Posterior cingulate gyrus (tissue), 11 donors: ENCODE measurements at places on chromosomes 2 and 18.

DNA sequence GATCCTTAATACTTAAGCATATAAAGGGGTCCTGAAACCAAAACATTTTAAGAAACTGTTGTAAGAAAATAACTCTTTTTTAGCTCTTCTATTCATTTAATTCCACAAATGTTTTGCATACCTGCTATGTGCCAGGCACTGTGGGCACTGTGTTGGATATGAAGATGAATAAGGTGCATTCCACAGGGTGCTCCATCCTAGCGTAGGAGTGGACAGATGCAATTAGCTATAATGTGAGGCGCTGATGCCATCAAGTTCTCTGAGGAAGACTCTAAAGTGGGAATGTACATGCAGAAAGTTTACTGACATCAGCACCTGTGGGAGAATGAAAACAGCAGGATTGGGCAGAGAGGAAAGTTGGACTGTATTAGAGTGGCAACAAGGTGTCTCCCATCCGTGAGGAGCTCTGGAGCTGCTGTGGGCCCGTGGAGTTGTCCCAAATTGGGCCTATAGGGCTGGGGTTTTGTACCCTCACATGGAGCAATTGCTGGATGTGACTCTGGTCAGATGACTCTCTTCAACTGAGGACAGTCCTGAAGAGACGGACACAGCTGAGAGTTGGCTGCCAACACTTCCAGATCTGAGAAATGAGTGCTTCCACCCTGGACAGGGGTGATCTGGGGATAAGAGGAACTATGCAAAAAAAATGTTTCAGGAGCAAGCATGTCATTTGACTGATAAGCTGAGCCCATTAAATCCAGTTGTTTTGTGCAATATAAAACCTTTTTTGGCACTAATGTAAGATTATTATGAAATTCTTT is 22.3 kb downstream of the CD8A start:
- no peak for DNase-seq

- DNase-seq, result no peak
Measured at GRCh38 chr2:173077506-173078177, 2.0 kb downstream of the MAP3K20 start.

- no peak for DNase-seq
Measured at GRCh38 chr2:71071681-71072398, 3.4 kb downstream of the NAGK start.

DNA sequence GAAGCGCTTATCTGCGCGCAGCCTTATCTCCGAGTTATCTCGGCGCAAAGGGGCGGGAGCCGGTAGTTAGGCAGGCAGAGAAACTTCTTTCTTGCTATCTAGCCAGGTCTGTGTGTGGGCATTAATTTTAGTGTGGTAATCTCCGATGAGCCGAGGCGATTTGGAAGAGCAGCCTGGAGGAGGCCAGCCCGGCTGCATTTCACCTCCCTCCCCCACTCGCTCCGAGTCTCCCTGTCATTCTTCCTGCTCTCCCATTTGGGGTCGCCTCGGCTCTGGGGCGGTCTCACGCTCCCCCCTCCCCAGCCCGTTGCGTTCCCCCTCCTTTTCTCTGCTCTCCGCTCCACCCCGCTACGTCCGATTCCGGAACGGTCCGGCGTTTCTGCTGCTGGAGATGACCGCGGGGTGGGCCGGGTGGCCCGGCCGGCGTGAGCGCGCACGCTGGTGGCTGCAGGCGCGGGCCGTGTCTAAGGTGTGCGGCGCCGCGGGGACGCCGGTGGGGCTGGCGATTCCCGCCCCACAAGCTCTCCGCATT is 566 bp downstream of the GATA6 start:
- no peak for DNase-seq

GRCh38 chr2:201484805-201485204 is 33.3 kb downstream of the STRADB start:
- DNase-seq, result no peak

DNA sequence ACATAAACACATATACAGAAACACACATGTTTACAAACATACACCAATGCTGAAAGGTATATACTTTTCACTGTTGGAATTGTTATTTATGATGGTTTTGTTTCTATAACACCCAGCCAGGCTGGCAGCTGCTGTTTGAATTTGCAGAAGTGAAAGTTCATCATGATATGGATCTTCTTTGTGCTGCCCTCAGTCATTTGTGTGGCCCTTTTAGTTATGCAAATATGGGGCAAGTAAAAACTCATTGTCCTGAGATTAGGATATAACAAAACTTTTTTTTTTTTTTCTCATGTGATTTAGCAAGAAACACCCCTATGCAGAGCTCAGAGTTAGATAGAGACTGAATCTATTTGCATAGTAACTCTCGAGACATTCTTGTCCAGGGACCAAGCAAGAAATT is 714.1 kb downstream of the KCNJ3 start:
- DNase-seq, result no peak
